ENCODE measurements at places on chromosomes 5 and 9. TPM values are rescaled to one million over a fixed set of nuclear protein-coding genes. Genes with fewer than 3 reads are reported as not detected.

GRCh38 chr5:90696153-90696552 is 137.6 kb downstream of the ADGRV1 start:
- no peak overlapping the region for H3K4me3 ChIP-seq
- H3K4me1 ChIP-seq, result no peaks in the 10 kb centered on the region
- no peak overlapping the region for H3K27ac ChIP-seq
- DNase-seq, result no peak
- no peaks in the 10 kb centered on the region for H3K27me3 ChIP-seq

GRCh38 chr5:40790947-40791593 is 7.1 kb downstream of the PRKAA1 start:
- no peaks in the 10 kb centered on the region for H3K27me3 ChIP-seq
- H3K36me3 ChIP-seq, result peaks cover 3% of the 10 kb centered on the region
- H3K4me3 ChIP-seq, result no peak overlapping the region

- H3K27ac ChIP-seq, result no peak overlapping the region
- H3K4me1 ChIP-seq, result no peaks in the 10 kb centered on the region
- H3K27me3 ChIP-seq, result no peaks in the 10 kb centered on the region
- H3K4me3 ChIP-seq, result no peak overlapping the region
Measured at GRCh38 chr9:15369238-15369637, 53.4 kb upstream of the SNAPC3 start.

DNA sequence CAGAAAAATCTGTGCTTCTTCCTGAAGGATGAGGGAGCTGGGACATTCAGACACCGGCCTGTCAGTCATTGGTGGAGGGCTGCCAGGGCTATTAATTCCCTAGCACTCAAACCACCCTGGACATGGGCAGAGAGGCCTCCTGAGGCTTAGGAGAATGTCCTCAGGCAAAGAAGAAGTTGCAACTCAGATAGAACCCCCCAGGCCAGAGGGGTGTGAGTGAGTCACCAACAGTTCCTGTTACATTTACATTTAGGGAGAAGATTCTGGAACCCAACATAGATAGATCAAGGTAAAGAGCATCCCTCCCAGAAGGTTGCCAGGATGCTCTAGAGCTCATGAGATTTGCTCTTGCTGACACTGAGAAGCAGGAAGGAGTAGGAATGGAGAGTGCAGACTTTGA is 29.2 kb upstream of the SYK start:
- no peak for DNase-seq
- peaks cover 65% of the 10 kb centered on the region for H3K4me1 ChIP-seq
- no peak overlapping the region for H3K27ac ChIP-seq
- H3K36me3 ChIP-seq, result no peaks in the 10 kb centered on the region

DNA sequence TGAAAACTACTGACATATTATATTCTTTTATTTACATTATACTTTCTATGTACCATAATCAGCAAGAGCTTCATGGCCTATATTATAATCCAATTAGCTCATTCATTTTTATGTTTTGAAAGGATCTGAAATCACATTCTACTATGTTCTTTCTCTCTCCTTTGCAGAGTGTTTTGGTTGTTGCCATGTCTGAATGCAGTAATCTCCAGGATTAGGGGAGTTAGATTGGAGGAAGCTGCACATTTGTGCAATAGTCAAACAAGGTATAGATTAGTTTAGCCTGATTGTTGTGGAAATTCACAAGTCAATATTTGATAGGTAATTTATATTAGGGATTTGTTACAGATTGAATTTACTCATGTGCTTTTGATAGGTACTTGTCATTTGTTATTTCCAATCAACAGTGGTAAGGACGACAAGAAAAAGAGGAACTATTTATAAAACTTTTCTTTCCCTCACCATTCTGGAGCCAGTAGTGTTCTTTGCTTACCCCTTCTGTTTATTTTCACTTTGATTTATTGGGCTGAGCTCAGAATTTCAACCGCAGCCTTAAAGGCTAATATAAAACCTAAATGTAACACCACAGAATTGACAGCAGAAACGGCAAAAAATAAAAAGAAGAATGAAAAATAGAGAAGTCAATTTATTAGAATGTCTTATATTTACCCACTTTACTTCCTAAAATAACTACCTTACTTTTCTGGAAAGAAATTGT is 597.0 kb downstream of the CHSY3 start:
- no peaks in the 10 kb centered on the region for H3K36me3 ChIP-seq
- DNase-seq, result no peak
- H3K4me1 ChIP-seq, result no peaks in the 10 kb centered on the region

GRCh38 chr9:99437145-99437544 is 215.1 kb downstream of the SEC61B start:
- H3K4me1 ChIP-seq, result no peaks in the 10 kb centered on the region
- H3K4me3 ChIP-seq, result no peak overlapping the region
- no peak for DNase-seq
- H3K36me3 ChIP-seq, result no peaks in the 10 kb centered on the region

DNA sequence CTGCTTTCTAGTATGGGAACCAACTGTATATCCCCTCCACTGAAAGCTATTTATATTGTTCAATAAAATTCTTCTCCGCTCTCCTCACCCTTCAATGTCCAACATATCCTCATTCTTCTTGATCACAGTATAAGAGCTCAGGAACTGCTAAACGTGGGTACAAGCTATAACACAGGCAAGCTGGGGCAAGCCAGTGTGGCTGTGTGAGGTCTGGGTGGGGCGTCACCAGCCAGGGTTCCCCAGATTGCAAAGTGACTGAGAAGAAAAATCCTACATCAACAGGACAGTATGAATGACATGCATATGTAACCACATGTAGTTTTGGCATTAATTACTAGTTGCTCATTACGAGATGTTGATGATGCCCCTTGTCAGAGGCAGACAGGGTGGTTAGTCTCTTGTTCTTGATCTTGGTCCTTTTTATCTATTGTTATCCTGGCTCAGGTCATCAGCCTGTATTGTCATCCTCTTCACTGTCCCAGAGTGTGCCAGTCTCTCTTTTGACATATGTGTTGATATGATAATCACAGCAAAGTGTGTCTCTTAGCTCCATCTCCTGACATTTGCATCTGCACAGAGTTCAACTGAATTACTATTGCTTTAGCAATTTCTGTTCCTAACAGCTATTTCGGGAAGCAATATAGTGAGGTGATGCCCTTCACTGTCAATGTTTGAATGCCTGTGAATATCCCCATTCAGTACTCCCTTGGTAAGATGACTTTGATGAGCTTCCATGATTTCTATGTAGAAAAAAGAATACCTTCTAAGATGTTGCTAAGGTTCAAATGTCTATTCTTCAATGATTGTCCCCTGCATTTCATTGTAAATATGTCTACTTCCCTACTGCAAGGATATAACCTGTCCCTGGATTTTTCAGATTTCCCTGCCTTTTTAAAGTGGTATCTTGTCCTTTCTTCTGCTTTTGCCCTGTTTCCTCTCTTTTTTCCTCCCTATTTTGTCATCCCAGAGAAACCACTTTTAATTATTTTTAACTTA is 140.3 kb downstream of the MAT2B start:
- DNase-seq, result no peak
- H3K27me3 ChIP-seq, result no peaks in the 10 kb centered on the region
- no peaks in the 10 kb centered on the region for H3K36me3 ChIP-seq
- no peak overlapping the region for H3K4me3 ChIP-seq

Gene ACER2
- 5.5 TPM for total RNA-seq

Gene PLPPR1
- total RNA-seq, result not detected
